ENCODE measurements at places on chromosomes 2 and 18.

DNA sequence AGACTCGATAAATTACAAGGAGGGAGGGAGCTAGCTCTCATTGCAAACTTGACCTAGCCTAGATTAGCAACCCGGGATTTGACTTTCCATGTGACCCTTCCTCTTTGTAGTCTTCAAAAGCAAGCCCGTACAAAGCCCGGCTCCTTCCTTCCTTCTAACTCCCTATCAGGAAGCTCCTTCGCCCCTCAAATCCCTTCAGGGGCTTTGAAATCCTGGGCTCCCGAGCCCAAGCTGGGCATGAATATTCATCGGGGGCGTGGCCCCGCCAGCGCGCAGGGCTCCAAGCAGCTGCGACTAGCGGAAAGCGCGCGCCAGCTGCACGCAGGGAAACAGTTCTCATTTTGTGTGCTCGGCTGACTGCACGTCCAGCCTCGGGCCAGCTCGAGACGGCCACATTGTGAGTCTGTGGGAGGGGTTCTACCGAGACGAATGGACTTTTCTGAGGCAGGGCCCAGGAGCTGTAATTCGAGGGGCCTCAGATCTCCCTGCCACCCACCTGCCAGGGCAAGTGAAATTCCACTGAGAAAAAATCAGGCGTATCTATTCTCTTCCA, 84.0 kb upstream of the PELI1 start:
- peak; percentile 4 for DNase-seq

DNA sequence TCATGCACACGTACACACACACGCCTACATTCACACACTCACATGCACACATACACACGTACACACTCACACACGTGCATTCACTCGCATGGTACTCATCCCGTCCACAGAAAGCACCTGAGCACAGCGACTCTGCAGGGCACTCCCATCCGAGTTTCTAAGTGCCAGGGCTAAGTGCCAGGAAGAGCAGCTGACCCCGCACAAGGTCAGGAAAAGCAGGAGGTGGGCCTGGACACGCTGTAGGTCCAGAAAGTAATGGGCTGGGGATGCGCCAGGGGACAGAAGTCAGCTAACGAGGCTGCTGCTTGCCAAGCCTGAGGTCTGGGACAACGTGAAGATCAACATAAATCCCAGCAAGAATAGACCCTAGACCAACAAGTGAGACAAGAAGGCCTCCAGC, 15.8 kb downstream of the ADI1 start:
- no peak for DNase-seq

- DNase-seq: no peak
Measured at GRCh38 chr18:44229693-44230108, 451.0 kb upstream of the SETBP1 start.

- peak; percentile 53 for DNase-seq
Measured at GRCh38 chr18:6781796-6782195, 52.3 kb downstream of the ARHGAP28 start.

- DNase-seq: no peak
Measured at GRCh38 chr2:240628507-240628807, 3.2 kb downstream of the GPR35 start.
